ENCODE measurements at places on chromosomes 5 and 9.

- DNase-seq = no peak
Observed at GRCh38 chr5:81006947-81007636, 46.9 kb downstream of the RASGRF2 start.

- DNase-seq = no peak
Observed at GRCh38 chr5:127839072-127839471, 135.9 kb downstream of the CCDC192 start.

DNA sequence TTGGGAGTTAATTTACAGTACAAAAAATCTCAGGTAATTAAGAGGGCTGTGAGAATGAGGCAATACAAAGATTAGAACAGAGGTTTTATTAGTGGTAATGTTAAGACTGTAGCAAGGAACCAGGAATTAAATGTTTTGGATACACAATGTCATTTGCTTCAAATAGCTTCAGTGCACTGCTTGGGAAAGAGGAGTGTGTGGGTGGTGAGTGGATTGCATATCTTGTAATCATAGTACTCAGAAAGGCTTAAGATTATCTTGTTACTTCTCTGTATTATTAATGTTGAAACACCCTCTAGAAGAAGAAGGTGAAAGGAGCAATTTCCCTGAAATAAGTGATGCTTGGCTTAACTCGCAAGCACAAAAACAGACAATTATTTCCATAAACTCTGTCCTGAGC, 21.0 kb upstream of the TBCA start:
- DNase-seq = no peak

- DNase-seq = no peak
Observed at GRCh38 chr5:157640406-157641066, 11.7 kb downstream of the SOX30 start.

GRCh38 chr9:82184524-82184923, 196.0 kb downstream of the SPATA31D1 start:
- DNase-seq = no peak

DNA sequence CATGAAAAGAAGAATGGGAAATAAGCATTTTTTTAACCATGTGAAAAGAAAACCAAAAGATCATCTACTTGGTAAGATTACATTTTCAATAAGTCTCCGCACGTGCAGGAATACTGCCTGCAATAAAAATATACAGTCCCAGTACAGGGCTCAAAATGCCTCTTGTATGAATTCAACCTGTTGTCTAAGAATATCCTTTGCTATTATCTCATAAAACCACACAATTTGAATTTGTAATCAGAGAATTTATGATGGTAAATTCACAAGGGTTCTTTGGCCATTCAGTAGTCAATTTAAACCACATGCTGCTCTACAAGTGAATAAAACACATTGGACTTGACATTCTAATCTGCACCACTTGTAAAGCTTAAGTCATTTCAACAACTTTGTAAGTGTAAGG, 46.6 kb downstream of the ST8SIA4 start:
- DNase-seq = no peak

GRCh38 chr9:112620388-112620787, 97.5 kb downstream of the INIP start:
- no peak for DNase-seq

- DNase-seq = no peak
Observed at GRCh38 chr5:168603746-168604145, 24.6 kb upstream of the PANK3 start.

- DNase-seq = no peak
Observed at GRCh38 chr5:150623878-150624216, 16.6 kb upstream of the SYNPO start.

DNA sequence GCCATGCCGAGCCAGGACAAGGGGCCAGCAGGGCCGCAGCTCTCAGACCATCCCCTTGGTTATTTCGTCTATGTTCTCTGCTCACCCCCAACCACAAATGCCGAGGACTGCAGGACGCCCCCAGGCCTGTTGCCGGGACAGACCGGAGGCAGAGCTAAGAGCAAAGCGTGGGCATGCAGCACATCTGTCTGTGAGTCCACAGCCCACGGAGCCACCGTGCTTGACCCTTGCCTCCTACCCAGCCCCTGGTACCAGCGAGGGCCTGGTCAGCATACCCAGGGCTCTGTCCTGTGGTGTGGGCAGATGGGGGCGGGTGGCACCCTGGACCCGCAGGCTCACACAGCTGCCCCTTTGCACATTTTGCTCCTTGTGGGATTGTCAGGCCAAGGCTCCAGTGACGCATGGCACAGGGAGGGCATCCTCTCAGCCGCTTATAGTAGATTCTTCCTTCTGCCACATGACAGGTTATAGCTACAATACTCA, 4.7 kb downstream of the BRD3 start:
- DNase-seq = no peak

- no peak for DNase-seq
Observed at GRCh38 chr5:59231221-59231931, 648.5 kb downstream of the RAB3C start.

GRCh38 chr9:91334053-91334452, 27.7 kb downstream of the AUH start:
- DNase-seq = no peak

GRCh38 chr9:132166599-132166998, 4.7 kb downstream of the NTNG2 start:
- DNase-seq = no peak

GRCh38 chr5:141373673-141374317, at the start of gene PCDHGA6:
PCDHGA6 (plus strand) TSS chr5:141373891; CDS start chr5:141374084, 193 bp downstream.
- DNase-seq = no peak

DNA sequence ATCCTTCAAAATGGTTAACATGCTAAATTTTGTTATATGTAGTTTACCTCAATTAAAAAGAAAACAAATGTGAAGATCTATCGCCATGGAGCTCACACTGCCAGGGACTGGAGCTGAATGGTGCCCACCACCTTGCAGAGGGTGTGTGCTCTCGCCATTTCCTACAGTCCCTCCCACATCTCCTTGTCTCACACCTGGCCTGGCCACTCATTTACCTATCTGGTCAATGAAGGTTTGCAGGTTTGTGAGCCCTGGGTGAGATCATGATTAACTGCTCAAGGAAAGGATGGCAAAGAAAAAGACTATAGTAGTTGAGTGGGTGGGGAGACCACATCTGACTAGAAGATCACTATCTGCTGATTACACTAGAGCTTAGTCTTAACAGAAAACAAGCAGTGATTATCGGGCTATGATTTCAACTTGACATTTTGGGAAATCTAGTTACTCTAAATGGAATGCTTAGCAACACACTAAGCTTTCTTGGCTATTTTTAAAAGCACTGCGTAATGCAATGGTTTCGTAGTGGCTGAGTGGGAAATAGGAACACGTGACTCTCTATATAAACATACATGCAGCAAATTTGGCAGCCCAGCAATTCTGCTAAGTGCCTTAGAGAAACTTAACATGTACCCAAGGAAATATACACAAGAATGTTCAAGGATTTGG, 27.3 kb downstream of the PUM3 start:
- no peak for DNase-seq

DNA sequence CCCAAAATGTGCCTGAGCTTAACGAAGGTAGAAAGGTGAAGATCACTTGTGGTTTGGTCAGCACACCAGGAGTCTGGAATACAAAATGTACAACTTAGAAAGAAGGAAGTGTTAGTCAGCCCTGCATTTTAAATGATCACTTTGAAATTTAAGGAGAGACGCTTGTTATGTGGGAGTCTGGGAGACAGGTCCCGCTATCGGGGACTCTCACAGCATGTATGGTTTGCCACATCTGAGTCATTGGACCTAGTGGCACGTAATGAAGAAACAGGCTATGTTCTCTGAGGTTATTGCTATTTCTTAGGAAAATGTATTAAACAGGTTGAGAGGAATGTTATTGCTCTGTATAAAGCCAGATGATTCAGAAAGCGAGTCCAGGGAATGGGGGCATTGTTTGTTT, 2362.5 kb upstream of the WWC1 start:
- DNase-seq = no peak

DNA sequence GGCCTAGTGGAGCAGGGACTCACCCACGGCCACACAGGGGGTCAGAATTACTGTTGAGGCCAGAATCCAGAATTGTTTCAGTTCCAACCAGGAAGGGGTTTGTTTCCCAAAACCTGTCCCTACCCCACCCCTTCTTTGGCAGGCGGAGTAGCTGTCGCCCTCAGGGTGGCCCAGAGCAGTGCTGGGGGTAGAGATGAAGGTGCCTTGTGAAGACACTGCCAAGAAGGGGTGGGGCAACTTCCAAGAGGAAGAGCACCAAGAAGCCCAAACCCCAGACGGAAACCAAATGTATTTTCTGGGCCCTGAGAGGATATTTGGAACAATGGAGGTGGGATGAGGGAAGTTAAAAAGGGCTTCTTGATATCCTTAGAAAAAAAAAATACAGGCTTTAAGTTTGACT, 11.4 kb upstream of the NDST1 start:
- no peak for DNase-seq

DNA sequence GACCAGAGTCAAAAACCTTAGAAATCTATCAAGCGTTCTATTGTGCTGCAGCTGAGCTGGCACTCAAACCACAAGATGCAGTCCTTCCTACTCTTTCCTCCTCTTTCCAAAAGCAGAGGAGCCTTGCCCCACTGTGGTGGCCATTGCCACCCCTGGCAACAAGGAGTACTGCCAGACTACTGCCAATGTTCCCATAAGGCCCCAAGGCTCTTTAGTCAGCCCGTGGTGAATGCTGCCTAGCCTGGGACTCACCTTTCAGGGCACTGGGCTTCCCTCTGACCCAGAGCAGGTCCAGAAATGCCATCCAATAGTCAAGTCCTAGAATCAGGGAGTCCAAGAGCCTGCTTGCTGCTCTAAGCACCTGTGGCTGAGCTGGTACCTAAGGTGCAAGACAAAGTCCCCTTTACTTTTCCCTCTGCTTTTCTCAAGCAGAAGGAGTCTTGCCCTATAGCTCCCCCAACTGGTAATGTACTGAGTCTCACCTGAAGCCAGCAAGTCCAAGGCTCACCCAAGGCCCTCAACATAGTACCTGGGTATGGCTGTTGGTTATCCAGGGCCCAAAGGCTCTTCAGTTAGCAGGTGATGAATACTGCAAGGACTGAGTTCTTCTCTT, 219.4 kb downstream of the ATPSCKMT start:
- no peak for DNase-seq

DNA sequence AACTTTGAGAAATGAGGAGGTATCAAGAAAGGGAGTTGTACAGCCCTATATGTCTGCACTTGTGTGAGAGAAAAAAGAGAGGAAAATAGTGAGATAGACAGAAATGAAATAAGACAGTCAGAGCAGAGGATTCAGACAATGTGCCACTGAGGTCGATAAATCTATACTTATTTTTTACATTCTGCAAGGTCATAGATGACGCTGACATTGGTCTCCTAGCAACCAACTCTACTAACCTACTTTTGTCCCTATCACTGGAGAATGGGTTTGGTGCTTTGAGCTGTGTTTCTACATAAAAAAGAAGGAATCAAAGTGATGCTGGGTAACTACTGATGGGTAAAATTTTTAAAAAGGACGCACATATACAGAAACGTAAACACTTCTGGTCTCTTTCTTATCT, 573.3 kb upstream of the RORB start:
- no peak for DNase-seq

GRCh38 chr5:92635001-92635461, 946.0 kb downstream of the NR2F1-AS1 start:
- no peak for DNase-seq

DNA sequence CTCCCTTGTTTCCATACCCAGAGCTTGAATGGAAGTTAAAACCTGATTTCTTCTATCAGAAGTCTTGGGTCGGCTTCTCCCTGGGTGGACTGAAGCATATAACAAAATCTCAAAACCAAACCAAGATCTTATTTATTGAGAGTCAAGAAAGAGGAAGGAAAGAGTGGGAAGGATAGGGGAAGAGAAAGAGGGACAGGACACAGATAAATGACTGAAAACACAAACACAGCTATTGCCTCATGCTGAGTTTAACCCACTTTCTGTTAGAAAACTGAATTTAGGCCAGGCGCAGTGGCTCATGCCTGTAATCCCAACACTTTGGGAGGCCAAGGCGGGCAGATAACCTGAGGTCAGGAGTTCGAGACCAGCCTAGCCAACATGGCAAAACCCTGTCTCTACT, 92.9 kb downstream of the PALM2AKAP2 start:
- no peak for DNase-seq

DNA sequence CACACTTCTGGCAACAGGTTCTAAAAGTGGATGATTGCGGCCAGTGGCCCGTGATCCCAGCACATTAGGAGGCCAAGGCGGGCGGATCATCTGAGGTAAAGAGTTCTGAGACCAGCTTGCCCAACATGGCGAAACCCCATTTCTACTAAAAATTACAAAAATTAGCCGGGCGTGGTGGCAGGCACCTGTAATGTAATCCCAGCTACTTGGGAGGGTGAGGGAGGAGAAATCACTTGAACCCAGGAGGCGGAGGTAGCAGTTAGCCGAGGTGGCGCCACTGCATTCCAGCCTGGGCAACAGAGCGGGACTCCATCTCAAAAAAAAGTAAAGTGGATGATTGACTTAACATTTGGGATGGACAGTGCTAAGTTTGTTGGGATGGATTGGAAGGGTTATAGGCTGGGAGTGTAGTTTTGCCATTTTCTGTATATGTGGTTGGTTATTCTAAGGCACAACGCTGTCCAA, 3.4 kb downstream of the MATR3 start:
- no peak for DNase-seq

DNA sequence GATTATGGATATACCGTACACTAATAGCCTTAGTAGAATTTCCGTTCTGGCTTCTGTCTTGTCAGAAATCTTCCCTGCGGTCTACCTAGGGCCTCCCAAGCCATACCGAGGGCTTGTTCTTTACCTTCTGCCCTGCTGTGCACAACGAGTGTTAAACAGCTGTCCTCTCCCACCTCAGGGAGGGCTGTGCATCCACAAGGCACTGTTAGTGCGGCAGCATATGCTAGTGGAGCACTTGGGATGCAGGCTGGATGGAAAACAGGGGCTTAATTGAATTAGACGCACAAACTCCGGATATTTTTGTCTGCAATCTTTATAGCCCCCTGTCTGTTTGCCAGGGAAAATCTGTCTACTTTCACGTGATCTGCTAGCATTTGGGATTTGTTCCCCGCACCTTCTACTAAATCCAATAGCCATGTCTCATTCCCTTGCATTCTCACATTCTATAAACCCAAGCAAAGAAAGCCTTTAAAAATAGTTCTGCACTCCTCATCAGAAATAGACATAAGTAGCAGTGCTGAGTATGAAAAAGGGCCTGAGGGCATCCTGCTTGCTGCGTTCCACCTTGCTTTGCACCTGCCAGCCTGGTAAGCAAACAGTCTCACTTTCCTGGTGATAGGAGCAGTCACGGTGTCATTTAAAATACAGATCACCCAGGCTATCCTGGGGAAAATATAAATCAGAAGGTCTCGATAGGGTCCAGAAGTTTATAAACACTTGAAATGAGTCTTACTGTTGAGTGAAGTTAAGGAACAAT, 382.6 kb downstream of the RASEF start:
- DNase-seq = no peak

DNA sequence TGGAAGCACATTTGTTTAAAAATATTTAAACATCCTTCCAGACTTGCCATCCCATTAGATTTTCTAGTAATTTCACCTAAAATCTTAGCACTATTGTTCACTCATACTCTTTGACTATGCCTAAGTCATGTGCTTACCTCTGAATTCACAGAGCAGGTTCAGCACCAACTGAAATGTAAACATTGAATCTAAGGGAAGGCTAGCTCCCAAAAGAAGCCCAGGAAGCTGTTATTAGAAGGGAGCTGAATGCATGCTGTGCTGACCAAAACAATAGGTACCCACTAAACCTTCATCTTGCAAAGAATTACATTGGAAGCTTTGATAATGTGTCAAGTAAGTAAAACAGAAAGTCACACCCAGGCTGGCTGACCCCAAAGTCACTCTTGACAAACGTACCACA, 571.3 kb downstream of the GABRG2 start:
- DNase-seq = no peak
